SK-MEL-5 (cell line): ENCODE measurements at places on chromosomes 6 and 20.
A peak's percentile ranks its signal among the peaks of the same experiment; 100 is the strongest.

DNA sequence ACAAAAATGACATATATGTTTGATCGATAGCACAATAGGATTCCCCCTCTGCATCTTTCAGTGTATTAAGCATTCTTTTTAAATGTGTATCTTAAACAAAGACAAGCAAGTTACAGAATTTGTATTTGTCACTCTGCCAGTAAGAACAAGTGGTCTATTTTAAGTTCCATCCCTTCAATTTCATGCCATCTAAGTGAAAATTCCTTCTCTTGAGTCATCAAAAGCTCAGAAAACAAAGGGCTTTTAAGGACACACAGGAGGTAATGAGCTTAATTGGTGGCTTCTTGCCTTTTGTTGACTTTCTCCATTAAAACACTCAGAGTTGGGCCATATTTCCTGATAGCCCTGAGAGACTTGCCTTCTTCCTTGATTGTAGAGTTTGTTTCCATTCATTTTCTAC lies 547.8 kb downstream of the TENT5A start:
- DNase-seq: peak; percentile 32

DNA sequence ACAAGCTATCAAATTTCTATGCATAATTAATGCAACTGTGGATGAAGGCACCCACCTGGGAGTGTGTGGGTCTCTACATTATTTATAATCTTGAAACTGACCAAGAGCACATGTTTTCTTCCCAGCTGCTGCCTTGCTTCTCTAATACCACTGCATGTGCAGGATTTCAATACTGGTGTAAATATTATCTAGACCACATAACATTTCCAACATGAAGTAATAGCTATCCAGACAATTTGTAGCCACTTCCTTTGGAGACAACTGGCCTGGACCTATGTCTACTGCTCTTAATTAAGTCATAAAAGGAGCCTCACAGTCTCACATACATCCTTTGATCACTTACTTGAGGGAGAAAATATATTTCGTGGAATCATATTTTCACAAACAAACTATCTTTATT lies 180.7 kb downstream of the HIVEP2 start:
- DNase-seq: no peak

GRCh38 chr6:13030396-13030795 lies 297.9 kb downstream of the TBC1D7 start:
- no peak for DNase-seq

DNA sequence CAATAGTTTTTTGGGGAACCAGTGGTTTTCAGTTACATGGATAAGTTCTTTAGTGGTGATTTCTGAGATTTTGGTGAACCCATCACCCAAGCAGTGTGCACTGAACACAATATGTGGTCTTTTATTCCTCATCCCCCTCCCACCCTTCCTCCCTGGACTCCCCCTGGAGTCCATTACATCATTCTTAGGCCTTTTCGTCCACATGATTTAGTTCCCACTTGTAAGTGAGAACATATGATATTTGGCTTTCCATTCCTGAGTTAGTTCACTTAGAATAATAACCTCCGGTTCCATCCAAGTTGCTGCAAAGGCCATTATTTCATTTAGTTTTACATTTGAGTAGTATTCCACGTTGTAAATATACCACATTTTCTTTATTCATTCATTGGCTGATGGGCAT lies 28.3 kb downstream of the RPP40 start:
- no peak for DNase-seq

GRCh38 chr20:2804041-2804828 lies 3.8 kb upstream of the CPXM1 start:
- no peak for DNase-seq

DNA sequence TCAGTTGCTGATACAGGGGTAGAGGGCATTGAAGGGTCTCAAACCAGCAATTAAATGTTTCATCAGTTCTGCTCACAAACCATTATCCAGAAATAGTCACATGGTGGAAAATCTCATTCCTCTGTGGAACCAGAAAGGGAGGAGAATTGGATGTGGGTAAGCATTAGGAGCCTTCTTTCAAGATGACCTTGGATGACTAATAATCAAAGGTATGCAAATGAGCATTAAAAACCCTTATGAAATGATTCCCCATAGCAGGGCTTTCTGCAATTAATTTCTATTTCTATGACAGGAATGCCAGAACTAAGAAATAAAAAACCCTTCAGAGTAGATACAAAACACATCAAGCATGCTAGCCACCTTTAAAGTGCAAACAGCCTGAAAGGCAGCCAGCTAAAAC lies 37.4 kb upstream of the HCRTR2 start:
- no peak for DNase-seq

DNA sequence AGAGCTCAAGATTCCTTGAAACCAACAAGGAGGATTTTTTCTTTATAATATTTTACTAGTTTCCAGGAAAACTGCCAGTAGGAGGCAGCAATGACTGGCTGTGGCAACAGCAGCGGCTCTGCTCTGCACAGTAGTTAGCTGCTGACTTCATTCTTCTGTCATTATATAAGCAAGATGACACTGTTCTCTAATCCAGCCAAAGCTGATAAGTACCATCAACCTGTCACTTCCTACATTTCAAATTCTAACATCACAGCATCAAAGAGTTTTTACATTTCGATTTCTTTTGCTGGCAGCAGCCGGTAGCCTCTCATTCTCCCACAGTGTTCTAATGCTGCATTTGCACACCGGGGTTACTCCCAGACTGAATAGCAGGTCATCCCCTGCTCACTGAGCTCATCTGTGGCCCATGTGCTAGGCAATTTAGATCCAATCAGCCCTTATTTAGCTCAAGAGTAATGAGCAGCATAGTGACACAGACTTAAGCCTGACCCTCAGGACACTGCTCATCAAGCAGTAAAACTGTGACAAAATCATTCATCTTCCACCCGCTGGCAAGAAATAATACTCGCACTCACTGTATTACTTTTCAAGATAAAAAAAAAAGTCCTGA lies 67.8 kb downstream of the MMS22L start:
- DNase-seq: peak; percentile 70

GRCh38 chr6:79634491-79635231 lies 3.5 kb downstream of the SH3BGRL2 start:
- DNase-seq: no peak

- no peak for DNase-seq
These were observed 497.2 kb upstream of the JARID2 start for GRCh38 chr6:14748679-14749078.

DNA sequence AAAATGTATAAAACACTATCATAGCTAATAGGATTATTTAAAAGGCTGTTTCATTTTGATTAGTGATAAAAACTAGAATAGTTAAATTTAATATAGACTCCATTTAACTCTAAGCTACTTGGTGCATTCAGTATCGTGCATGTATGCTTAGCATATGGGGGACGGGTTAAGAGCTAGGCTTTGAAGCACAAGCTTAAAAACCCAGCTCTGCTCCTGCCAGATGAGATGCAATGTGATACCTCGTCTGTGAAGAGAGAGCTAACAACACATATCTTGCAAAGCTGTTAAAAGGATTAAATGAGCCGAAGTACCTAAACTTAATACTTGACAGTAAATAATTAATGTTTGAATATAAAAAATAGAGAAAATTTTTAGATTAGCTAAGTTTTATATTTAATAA lies 42.2 kb downstream of the DTNBP1 start:
- DNase-seq: no peak

DNA sequence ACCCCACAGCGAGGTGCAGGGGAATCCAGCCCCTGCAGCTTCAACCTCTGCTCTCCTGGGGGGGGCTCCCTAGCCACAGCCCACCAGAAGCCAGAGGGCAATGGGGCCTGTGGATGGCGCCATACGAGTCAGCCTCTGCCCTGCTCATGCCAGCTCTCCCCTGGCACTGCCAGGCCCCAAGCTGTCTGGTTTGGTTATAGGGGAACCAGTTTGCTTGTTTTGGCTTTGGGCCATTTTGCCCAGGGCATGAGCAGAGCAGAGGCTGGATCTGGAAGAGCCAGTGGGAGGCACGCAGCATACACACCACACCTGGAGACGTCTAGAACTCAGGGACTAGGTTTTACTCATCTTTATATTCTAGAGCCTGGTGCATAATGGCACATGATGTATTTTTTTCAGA lies 66.7 kb upstream of the SLC22A16 start:
- DNase-seq: no peak

DNA sequence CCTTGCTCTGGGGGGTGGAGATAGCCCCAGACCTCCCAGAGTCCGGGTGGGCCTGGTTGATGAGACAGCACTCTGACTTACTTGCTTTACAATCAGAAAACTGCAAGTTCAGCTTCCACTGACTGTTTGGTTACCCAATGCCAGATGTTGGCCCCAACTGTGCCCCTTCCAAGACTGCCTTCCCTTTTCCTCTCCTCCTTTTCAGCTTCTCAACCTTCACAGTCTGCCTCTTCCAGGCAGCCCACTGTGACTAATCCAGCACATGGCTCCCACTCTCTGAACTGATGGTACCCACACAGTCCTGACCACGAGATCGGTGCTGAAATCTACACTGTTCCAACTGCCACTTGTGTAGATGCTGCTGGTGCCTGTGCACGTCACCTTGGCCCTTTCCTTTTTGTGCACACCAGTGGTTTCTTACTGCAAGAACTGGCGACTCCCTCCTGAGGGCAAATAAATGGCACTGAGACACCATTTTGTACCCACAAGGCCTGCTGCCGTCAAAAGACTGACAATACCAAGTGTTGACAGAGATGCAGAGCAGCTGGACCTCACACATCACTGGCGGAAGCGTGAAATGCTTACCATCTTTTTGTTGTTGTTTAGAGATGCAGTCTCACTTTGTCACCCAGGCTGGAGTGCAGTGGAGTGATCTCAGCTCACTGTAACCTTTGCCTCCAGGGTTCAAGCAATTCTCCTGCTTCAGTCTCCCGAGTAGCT lies 1.8 kb upstream of the ARFGAP1 start:
- DNase-seq: no peak

DNA sequence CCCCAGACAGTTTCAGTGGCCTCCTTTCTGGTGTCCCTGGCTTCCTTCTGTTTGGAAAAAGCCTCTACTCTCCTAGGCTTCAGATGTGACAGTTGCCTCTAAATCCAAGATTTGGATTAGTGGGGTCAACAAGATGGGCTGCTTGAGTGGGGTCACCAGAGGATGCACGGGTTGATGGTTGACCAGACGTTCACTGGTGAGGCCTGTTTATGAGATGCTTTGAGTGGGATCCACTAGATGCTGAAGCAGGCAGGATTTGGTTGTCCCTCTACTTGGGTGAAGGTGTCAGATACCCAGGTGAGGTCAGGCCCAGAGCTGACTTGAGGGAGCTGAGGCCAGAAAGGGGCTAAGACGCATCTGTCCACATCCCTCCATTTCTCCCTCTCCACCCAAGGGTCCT lies 8.1 kb upstream of the DLGAP4 start:
- no peak for DNase-seq

- no peak for DNase-seq
These were observed 9.4 kb downstream of the MAS1 start for GRCh38 chr6:159899994-159900745.

DNA sequence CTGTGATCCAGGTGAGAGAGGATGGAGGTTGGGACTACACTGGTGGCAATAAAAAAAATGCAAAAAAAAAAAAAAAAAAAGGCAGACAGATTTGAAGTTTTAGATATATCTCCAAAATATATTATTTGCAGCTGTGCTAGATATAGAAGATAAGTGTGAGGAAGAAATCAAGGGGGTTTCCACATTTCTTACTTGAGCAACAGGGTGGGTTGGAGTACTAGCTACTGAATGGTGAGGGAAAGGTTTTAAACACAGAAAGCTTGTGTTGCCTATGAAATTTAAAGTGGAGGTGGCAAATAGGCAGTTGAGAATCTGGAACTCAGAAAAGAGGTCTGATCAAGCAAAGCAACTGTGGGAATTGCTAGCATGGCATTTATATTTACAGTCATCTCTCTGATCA lies 59.9 kb upstream of the GNRH2 start:
- no peak for DNase-seq

- DNase-seq: no peak
These were observed 93.7 kb downstream of the TULP4 start for GRCh38 chr6:158405933-158406332.

- DNase-seq: no peak
These were observed 199.1 kb downstream of the SCP2D1 start for GRCh38 chr20:19012676-19013075.

- DNase-seq: no peak
These were observed 11.9 kb downstream of the ASF1A start for GRCh38 chr6:118905851-118906250.

DNA sequence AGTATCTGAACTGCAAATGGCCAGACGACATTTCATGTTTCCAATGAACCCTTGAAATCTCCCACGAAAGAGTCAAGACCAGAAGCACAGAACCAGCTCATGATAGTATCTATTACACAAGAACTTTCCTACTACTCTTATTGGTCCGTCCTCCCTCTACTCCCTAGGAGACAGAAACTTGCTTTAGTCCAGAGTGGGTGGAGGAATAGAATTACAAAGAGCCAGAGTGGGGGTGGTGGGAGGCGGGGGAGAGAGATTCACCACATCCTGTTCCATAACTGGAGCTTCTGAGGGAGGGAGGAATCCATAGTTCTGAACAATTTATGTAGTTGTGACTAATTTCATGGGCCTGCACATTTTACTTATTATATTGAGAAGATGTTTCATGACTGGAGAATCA lies 18.5 kb upstream of the WFDC10A start:
- DNase-seq: peak; percentile 17

DNA sequence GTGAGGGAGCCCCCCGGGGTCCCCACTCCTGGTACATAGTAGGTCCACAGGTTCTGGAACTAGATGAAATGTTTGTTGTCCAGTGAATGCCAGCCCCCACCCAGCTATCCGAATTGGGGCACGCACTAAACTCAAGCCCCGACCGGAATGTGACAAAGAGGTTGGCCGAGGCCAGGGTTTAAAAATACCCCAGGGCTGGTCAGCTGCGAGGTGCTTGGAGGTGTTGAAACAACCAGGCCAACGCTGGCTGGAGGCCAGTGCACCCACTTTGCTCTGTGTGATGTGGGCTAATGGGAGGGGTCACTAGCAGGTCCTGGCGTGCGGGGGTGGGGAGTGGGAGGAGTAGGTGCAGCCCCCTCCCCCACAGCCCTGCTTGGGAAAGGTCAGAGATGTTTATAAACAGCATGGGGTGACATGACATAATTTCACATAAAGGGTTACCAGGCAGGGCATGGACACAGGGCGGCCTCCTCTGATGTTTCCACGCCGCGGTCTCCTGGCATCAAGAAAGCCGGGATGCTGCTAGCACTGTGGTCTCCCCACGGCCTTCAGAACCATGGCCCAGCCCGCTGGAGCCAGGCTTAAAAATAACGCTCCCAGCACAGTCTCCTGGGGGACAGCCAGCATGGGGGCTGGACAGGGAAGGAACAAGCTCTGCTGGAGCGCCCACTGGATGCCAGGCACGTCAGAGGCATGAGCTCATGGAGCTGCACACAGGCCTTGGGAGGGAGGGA lies 111.2 kb upstream of the PTPN1 start:
- no peak for DNase-seq

GRCh38 chr6:8079126-8079525 lies 14.9 kb upstream of the BLOC1S5 start:
- no peak for DNase-seq

GRCh38 chr6:149074832-149075258 lies 242.7 kb upstream of the TAB2 start:
- DNase-seq: no peak
